Sciatic nerve (tissue), 2 donors: ENCODE measurements at places on chromosomes 11 and 22.
A peak's percentile ranks its signal among the peaks of the same experiment; 100 is the strongest.

DNA sequence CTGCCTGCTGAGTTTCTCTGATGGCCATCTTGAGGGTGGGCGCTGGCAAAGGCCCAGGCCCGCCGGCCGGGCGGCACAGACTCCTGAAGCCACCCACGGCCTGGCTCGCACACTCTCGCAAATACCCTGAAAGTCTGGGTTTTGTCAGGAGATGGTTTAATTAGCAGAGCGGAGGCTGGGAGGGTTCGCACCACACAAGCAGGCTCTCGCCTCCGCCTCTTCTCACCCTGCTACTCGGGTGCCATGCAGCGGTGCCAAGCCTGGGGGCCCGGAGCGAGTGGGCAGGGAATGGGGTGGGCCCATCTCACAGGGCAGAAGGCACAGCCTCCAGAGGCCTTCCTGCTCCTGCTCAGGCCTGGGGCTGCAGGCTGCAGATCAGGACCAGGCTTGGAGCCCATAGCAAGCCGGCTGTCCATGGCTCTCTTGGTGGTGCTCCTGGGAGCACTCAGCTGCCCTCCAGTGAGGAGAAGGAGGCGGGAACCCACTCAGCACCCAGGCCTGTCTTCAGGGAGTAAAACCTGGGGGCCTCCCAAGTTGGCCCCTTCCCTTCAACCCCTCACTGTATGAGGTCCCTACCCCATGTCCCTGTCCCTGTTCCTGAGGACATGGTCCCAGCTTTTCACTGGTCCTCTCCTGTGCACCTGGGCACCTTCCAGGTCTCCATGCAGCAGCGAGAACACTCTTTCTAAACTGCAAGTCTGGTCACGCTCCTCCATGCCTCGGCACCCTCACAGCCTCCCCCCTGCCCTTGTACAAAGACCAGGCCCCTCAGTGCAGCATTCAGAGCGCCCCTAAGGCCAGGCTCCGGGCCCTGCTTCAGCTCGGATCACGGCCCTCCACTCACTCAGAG lies 62.0 kb downstream of the FLRT1 start:
- DNase-seq = no peak

DNA sequence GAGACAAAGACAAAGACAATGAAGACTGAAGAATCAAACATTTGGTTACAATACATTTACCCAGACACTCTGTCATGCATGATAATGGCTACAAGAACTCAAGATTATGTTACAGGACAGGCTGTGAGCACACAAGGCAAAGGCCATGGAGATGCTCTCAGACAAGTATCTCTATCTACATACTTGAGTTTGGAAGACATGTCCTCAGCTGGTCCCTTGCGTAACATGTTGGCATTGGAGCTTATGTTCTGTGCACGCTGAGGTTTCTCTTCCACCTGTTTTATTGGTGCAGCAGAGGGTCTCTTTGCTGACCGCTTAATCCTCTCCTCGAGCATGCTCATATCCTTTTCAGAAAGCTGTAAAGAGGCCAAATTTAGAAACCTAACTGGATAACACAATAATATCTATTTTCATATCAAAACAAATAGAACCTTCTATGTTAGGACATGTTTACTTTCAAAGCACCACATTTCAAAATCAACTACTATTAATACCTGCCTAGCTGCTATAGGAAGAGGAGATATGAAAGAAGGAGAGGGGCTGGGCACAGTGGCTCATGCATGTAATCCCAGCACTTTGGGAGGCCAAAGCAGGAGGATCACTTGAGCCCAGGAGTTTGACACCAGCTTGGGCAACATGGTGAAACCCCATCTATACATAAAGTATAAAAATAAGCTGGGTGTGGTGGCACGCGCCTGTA lies 41.6 kb downstream of the F2 start:
- DNase-seq = no peak

- DNase-seq = no peak
These were observed 11.5 kb downstream of the SBF1 start for GRCh38 chr22:50463188-50463900.

- DNase-seq = no peak
These were observed 68.3 kb upstream of the POU2AF2 start for GRCh38 chr11:111177037-111177871.

DNA sequence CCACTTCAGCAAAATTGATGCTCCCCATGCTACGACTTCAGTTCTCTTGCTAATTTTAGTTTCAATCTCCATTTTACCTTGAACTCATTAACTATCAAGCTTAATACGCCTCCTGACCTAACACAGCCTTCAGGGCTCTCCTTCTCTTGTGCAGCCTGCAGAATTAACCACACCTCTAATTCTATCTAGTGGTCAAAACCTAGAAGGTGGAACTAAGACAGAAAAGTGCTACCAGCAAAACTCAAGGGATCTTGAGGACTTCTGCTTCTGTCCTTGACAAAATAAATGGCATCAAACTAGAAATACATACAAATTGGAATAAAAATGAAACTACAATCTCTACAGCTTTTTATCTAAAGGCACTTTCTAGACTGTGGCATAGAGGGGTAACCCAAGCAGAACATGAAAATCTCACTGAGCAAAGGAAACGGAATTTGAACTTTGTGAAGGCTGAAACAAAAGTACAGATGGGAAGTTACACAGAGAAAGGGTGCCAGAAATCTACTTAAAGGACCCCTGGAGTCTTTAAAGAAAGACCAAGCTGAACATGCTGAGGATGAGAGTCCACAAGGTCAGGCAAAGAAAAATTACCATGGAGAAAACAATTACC lies 10.7 kb downstream of the CWF19L2 start:
- no peak for DNase-seq

DNA sequence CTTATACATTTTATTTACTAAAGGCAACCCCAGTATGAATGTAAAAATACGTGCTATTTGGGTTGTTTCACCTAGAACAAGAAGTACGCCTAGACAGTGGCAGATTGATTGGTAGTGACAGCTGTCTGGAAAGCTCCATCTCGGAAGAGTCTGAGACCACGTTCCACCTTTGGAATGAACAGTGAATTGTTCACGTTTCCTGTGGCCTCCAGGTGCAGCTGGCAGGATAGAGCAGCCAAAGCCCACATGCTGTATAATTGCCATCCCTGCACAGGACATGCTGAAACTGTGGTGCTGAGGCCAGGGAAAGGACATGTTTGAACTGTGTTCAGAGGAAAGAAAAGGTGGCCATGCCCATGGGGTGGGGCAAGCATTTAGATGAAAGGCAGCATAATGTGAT lies 218.7 kb upstream of the MTNR1B start:
- DNase-seq = no peak

- DNase-seq = peak; percentile 72
These were observed 65.0 kb downstream of the SFI1 start for GRCh38 chr22:31561238-31561887.

DNA sequence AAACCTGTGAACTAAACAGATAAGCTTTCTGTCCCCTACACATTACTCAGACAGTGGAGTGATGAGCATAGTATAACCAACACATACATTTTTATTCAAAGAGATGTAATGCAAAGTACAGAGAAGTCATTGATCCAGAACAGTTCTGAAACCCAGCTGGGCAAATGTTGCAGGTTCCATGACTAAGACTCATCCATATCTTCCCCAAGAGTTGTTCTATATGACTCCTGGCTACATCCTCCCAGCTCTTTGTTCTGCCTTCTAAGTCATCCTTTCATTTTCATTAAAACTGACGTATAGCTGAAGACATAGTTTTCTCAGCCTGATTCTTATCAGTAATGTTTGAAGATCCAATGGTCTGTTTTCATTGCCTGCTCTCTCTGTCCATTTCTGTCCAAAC lies 47.3 kb downstream of the PLAAT5 start:
- no peak for DNase-seq

GRCh38 chr11:75562048-75562835 lies at the start of gene SERPINH1:
SERPINH1 (plus strand) TSS chr11:75562253; CDS start chr11:75566350, 4,097 bp downstream.
- DNase-seq = peak; percentile 92

DNA sequence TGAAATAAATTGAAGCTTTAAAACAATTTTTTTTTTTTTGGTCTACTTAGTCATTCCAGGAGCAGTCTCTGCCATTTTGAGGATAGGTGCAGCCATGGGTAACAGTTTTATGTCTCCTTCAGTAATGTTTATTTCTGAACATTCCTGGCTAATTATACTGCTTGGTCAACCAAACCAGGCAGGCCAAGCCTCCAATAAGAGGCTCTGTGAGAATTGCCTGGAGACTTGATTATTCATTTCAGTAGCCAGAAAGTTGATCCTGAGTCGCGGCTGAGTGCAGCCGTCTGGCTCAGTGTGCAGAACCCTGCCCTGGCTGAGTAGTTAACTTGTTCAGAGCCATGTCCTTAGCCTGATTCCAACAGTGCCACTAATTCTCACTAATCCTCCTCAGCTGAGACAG lies 364.0 kb upstream of the FAT3 start:
- DNase-seq = no peak

DNA sequence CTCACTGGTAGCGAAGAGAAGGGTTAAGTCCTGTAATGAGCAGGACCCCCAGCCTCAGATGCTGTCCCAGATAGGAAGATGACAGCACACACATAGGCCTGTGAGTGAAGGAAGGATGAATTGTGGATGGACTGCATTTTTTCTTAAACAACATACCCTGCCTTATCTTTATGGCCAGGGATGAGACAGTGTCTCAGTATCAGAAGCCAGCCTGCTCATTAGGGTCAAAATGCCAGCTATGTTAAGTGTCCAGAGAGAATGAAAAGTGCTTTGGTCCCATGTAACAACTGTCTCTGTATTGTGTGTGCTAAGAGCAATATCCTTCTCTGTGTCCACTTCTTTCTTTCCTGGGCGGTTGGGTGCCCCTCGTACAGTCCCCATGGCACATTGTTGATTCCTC lies 30.2 kb downstream of the PPFIBP2 start:
- no peak for DNase-seq

GRCh38 chr11:69290806-69291205 lies 3.1 kb upstream of the MYEOV start:
- no peak for DNase-seq

DNA sequence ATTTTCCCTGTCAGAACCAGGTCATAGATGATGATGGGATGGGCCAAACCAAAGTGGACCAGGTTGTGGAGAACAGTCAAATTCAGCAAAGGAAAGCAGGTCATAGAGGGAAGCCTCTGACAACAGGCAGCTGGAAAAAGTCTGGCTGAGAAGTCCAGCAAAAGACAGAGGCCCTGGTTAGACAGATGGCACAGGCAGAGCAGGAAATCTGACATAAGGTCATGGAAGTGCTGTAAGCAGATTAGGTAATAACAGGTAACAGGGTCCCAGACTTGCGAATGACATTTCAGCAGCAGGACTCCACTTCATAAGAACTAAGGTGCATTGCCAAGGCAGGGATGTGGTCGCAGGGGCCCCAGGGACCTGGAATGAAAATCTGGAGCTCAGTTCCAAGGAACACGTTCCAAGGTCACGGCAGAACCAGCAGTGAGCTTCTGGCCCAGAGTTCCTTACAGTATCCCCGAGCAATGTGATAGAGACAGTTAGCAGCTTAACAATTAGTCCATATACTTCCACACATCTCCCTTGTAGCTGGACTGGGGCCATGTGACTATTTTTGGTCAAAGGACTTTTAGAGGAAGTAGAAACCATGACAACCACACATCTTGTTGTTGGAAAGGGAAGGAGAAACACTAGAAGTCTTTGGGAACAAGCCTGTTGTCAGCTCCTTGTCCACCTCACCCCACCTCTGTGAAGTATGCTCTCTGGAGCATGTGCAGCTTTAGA lies 75.4 kb downstream of the ME3 start:
- DNase-seq = no peak

DNA sequence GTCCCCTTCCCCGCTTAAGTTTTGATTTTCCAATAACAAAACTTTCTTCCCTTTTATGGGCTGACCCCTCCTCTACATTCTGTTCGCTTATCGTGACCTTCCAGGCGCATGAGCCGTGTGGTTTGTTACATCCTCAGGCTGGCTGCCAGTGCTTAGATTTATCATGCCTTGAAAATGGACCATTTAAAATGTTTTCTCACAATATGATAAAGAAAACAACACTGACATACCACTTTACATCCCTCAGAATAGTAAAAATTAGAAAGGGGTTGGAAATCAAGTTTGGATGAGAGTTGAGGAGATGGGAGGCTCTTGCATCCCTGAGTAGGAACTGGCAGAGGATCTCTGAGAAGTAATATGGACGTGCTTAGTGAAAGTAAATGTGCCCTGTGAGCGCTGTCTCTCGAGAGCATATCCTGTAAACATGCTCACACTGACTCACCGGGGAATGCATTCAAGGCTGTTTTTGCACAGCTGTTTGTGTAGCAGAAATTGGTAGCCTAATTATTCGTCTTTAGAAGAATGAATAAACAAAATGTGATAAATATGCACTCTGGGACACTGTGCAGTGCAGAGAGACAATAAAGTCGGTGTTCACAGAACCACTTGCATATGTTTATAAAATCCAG lies 17.1 kb upstream of the TOLLIP start:
- no peak for DNase-seq

DNA sequence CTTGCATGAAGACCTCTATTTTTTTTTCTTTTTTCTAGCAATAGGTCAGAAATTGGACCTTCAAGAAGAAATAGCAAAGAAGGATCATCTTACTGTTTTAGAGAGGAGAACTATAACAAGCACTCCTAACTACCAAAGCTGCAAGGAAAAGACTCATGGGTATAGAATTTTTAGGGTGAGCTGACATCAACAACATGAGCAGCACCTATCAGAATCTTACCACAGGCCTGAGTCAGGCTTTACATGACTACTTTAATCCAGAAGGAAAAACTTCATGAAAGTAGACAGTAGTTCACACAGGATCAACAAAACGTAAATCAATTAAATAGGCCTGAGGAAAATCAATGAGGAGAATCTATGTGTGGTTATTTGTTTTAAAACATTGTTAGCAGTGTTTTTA lies 130.5 kb downstream of the FAM76B start:
- no peak for DNase-seq

DNA sequence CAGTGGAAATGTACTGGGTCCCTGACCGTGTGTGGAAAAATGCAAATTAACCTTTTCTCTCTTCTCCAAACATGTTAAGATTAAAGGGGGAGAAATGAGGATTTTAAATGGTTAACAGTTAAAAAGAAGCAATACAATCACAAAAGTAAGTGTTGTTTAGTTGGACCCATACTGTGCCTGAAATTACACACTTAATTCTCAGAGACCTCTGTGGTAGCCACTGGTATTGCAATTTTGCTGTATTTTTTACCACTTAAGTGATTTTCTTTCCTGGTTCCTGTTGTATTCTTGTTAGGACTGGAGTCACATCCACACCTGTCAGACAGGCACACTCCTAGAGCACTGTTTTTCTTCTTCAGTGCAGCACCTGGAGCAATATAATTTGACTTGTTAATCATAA lies 179.6 kb upstream of the PDGFD start:
- DNase-seq = no peak

- DNase-seq = no peak
These were observed 49.3 kb downstream of the AHNAK start for GRCh38 chr11:62497132-62497801.
